Stimulated activated CD8-positive, alpha-beta memory T cell treated with anti-CD3 and anti-CD28 coated beads, Interleukin-15, amount 100 ng/mL, for 1 hour (primary cell): ENCODE measurements at places on chromosomes 11 and 22.

DNA sequence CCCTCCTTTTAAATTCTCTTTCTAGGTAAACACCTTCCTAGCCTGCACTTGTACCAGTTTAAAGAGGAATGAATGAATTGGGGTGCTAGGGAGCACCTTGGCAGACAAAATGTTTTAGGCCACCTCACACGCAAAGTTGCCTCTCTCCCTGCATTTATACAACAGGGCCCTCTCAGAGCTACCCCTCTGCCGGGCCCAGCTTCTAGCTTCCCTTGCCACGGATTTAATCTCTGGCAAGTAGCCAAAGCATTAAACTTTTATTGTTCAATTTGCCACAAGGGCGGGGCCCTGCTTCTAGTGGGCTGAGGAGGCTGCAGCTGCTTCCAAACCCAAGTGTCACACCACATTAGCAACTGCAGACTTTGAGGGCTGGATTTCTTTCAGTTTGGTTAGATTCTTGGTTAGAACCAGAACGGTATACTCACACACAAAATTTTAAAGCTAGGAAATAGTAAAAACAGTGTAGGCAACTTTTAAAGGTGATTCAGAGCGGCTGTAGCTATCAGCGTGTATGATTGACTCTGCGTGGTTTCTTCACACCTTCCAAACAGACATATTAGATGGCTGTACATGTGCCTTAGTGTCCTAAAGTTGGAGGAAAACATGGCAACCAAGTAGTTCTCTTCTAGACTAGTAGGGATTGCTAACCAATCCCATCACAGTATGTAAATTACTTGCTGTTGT lies 6.5 kb downstream of the KREMEN1 start:
- no peak for DNase-seq

GRCh38 chr22:31329029-31329428 lies 17.1 kb downstream of the PATZ1 start:
- no peak for DNase-seq

- DNase-seq = no peak
These were observed 134.9 kb upstream of the TENM4 start for GRCh38 chr11:79575701-79576100.

- DNase-seq = no peak
These were observed 74.6 kb downstream of the AASDHPPT start for GRCh38 chr11:106152013-106152412.

DNA sequence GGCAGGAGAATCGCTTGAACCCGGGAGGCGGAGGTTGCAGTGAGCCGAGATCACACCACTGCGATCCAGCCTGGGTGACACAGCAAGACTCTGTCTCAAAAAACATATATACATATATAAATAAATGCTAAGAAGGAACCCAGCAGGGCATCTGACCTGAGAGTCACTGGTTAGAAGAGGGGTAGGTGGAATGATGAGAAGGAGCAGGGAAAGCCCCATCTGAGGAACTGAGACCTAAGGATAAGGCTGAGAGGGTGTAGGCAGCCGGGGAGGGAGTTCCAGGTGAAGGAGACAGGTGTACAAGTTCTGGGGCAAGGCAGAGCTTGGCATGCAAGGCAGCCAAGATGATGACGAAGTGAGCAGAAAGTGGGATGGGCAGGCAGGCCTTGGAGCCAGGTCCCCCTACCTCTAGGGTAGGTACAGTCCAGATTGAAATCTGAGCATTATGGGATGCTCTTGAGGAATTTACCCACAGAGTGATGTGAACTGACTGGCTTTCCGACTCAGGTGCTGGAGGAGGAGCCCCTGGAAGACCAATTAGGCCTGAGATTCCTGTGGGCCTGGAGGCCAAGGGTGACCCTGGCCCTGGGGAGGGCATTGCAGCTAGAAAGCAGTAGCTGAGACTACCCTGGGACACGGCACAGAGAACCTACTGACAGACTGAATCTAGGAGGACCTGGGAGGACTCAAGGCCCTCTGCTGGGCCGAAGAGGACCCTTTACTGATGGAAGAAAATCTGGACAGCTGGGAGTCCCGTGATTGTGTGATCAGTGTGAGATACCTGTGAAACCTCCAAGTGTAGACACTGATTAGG lies 22.8 kb downstream of the KLHL22 start:
- DNase-seq = no peak
